Stimulated activated CD8-positive, alpha-beta memory T cell treated with anti-CD3 and anti-CD28 coated beads, Interleukin-7, amount 100 ng/mL, for 24 hours (primary cell): ENCODE measurements at places on chromosomes 1 and 21.

GRCh38 chr1:192747301-192747700 is 61.5 kb upstream of the RGS2 start:
- no peak for DNase-seq

DNA sequence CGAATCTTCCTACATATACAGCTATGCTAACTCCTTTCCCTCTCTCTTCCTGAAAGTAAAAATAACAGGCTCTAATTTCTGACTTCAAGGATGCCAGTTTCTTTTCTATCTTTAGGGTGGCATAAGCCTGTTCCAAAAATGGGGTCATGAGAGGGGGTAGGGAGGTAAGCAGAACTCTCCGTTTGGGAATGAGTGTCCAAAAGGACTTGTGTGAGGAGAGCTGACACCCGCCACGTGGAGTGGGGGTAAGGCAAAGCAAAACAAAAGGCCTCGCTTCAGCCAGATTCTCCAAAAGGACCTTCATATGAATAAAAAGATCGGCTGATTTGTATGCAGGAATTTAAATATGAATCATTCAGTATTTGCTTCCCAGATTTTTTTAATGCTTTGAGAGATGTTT is 28.6 kb downstream of the PLPPR4 start:
- DNase-seq, result no peak

- DNase-seq, result no peak
Observed at GRCh38 chr1:198495631-198496030, 44.8 kb downstream of the ATP6V1G3 start.

- no peak for DNase-seq
Observed at GRCh38 chr1:6674771-6675170, 26.8 kb downstream of the DNAJC11 start.
